NCI-H2081 (cell line): ENCODE measurements at places on chromosomes 5 and 9.
A peak's percentile ranks its signal among the peaks of the same experiment; 100 is the strongest.

DNA sequence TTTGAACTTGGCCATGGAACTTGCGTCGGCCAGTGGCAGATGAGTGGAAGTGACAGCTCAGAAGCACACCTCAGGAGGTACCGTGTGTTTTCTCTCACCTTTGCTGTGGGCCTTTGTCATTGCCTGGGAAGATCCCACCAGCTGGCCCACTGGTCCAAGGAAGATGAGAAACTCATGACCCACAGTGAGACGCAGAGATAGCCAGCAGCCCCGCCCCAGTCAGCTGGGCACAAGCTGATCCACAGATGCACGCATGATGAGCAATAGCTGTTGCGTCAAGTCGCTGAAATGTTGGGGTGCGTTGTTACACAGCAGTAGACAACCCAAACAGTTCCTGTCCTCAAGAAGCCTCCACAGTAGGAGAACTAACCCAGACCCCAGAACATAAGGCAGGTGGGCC lies 30.8 kb upstream of the UNC5A start:
- DNase-seq, result no peak

DNA sequence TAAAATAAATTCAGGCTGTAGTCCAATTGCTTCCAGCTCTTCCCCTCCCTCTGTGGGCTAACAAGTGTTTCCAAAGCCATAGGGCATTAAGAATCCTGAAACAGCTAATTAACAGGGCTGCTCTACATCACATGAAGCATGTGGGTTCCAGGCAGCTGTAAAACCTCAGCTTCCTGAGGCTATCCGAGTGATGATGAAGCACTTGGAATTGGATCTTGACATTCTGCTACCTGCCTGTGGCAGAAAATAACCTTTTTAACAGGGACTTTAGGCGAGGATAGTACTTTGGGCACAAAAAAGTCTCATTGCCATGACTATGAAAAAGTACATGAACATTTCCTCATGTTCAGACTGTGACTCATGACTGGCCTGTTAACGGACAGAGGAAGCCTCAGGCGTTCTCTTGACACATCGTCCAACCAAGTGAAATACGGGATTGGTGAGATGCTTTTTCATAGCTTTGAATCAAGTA lies 107.2 kb downstream of the PDE4D start:
- no peak for DNase-seq

DNA sequence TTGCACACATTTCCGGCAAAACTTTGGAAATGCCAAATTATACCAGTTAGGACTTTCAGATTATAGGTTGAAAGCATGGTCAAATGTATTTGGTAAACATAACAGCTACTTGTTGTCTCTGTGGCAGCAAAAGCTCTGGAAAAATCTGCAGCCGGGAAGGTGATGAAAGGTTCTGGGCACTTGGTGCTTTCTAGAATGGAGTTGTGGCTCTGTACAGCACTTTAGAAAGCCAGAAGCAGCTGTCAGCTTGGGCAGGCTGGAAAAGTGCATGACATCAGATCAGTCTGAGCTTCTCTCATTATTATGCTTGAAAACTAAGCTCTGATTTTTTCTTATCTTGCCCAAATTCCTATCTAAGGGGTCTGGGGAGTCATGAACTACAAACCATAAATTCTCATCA lies 118.6 kb upstream of the MAST4 start:
- no peak for DNase-seq

- DNase-seq, result no peak
These were observed 46.2 kb upstream of the ANKRD55 start for GRCh38 chr5:56279291-56279690.

DNA sequence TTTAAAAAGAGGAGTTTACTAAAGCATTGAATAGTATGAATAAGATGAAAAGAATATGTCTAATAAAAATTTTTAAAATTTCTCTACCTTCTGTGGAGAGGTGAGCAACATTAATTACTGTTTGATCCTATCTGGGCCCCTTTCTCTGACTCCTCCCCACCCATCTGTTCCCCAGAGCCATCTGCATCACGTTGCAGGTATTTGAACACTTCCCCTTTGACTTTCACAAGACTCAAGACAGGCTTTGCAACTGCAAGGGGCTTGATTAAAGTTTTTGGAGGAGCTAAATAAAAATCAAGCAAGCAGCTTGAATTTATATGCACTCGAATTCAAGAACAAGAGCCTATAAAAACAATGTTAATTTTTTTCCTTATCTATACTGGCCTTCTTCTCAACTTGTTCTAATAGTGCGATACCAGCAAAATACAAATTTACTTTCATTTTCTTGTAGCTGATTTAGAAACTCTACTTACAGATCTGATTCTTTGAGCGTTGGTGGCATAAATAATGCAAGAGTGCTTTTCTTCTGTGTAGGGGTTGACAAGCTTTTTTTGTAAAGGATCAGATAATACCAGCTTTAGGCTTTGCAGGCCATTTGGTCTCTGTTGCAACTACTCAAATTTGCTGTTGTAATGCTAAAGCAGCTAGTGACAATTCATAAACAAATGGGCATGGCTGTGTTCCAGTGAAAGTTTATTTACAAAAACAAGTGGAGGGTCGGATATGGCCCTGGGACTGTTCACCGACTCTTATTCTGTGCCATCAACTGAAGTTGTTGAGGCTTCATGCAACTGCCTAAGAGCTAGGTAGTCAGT lies 21.2 kb downstream of the TXNDC8 start:
- no peak for DNase-seq

GRCh38 chr5:160926428-160926827 lies 74.4 kb upstream of the ATP10B start:
- DNase-seq, result peak; percentile 95

- no peak for DNase-seq
These were observed 188.1 kb upstream of the PTGER4 start for GRCh38 chr5:40491644-40492043.

- peak; percentile 95 for DNase-seq
These were observed 37.0 kb downstream of the MRPS30 start for GRCh38 chr5:44845777-44846176.

DNA sequence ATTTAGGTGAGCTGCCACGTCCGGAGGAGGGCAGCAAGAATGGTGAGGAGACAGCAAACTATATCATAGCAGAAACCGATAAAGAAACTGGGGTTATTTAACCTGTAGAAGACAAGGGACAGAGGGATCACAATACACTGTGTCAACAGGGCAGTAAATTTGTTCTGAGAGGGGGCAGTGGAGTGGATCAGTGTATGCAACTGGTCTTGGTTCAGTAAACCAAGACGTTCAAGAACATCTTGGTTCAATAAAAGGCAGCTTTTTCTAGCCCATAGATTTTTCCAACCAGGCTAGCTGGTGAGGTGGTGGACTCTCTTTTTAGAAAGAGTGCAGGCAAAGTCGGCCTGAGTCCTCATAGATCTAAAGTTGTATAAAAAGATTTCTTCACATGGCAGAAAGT lies 55.3 kb downstream of the PLAC8L1 start:
- DNase-seq, result no peak

- DNase-seq, result no peak
These were observed 4.5 kb upstream of the PCDH1 start for GRCh38 chr5:141882594-141883183.

GRCh38 chr5:164351245-164351834 lies 845.9 kb downstream of the MAT2B start:
- DNase-seq, result no peak

DNA sequence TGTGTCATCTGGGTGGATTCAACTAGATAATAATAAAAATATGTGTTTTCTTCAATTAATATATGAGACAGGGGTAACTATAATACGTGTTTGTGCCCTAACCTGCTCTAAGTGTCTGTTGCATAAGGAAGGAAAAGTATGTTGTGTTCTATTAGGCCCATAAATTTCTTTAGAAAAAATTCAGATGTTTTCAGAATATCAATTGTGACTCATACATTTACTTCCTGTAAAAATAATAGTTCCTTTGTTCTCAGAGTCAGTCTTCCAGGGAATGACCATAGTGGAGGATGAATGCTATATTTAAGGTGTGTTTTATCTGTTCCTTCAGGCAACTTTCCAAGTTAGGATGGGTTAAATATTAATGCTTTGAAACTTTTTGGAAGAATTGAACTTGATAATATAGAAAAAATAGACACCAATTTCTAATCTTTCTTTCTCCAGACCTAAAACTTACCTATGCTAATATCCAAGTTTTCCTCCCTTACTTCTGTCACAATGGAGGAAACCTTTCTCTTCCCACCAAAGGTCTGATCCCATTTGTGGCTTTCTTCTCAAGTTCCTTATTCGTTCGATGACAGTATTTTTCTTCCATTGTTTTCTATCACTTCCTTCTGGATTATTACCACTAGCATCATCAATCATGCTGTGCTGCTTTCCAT lies 49.9 kb downstream of the ISL1 start:
- no peak for DNase-seq

DNA sequence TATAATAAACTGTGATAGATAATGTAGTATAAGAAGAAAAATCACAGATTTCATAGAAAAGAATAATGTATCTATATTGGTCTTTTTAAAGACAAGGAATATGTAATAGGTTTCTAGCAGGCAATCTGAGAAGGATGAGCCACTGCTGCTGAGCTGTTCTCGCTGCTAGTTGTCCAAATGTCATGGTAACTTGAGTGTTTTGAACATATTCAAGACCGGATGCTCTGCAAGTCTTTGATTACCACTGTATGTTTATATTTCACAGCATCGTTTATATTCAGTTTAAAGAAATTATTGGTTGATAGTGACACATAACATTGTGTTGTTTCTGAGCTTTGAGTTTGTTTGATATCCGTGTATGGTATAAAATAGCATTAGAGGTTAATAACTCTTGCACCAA lies 9.6 kb downstream of the C5orf47 start:
- DNase-seq, result no peak

DNA sequence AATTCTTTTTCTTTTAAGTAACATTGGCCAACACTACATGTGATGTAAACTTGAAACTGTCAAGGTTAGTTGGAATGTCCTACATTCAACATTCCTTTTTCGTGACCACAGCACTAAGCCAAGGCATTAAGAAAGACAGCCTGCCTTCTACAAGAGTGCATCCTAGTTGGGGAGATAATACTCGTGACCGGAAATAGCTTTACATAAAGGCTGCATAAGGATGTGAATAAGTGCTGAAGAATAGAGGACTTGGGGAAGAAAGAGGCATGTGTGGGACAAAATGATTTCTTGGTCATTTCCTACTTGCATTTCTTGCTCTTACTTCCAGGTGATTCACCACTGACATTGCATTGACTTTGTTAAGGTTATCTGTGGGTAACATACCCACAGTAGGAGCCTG lies 282.0 kb downstream of the DMRT2 start:
- DNase-seq, result no peak

DNA sequence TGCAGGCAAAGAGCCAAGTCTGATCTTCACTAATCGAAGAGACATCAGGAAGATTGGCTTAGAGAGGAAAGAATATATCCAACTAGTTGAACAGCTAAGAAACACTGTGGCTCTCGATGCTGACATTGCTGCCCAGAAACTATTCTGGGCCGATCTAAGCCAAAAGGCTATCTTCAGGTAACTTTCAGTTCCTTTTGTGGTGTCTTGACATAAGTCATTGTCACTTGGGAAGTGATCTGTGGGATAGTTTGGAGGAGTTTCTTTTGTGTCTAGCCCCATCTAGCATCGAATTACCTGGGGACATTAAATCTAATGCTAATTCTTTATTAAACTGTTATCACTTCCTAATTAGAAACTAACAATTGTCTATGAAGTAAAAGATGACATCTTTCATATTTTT lies 24.0 kb downstream of the VLDLR start:
- DNase-seq, result no peak
